ENCODE measurements at places on chromosomes 7 and 10. TPM values are rescaled to one million over a fixed set of nuclear protein-coding genes. Genes with fewer than 3 reads are reported as not detected.

DNA sequence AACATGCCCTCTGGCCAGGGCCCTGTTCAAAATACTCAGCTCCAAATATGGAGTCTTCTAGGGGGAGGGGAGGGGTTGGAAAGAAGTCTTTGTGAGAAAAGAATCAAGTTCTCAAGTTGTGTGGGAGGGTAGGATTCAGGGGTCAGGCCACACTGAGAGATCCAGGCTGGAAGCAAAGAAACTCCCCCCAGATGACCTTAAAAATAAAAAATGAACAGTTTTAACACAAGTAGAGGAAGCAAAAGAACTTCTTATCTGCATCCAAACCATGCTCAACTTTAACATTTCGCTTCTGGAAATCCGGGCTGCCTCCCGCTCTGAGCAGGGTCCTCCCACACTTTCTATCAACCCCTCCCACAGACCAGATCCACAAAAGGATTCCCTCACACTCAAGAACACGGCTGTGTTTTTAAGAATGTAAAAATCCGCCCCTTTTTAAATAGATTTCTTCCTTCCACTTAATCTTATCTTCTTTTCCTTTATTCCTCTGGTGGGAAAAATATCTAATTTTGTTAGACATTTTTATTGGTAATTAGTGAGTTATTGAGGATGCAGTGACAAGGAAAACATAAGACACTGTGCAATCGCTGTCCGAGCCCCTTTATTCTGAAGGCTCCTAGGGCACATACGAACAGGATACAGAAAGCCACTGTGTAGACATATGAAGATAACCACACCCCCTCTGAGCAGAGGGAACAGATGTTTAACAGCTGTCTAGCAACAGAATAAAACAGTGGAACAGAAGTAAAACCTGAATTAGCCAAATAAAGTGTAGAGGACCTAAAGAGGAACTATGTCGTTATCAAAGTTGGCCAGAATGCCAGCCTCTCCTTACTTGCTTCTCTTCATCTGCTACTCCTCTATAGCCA is 43.8 kb downstream of the CYTH3 start:
- peak; percentile 82 for DNase-seq

DNA sequence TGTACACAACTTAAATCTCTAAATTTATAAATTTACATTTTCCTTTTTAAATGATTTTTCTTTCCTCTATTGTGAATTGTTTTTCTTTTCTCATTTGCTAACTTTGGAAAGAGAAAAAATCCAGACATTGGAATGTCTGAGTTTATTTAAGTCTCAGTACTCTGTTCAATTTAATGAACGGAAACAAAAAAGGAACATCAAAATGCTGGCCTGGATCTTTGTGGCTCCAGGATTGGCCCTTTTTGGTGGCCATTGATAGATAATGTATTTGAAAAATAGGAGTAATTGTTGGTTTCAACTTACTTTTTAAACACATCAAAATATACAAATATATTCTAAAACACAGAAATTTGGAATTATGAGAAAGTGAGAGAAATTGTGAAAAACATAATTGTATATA is 336.0 kb downstream of the SUGCT start:
- DNase-seq: no peak

DNA sequence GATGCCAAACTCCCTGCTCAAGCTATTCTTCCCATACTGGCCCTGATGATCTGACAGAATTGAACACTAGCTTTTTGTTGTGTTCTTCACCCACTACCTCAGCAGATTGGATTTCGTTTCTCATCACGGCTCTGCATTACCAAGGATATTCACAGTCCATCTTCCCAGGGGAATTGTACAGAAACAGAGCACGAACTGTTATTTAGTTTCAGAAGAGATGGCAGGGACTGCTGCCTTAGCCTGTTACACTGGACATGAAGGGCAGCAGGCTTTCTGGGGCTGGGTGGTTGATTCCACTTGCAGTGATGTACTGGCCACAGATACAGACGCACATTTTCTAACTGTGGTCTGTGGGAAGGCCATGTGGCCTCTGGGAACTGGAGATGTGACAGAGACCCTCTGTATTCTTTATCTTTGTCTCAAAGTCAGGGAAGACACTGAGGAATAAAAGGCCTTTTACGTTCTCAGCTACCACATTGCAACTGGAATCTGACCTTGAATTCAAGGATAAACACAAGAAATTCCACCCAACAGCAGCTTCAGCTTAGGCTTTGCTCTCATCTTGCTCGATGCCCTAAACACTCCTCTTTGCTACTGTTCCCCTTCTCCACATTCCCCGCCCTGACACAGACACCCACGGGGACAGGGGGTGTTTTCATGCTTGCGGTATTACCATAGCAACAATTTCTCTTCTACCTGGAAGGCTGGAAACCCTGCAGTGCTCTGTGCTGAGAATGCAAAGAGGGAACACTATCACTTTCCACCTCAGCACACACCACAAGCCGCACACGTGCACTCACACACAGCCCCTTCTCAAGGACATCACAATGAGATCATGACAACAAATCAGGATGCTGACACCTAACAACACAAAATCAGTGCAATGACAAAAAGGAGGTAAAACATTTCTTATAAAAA is 81.7 kb downstream of the RNF216 start:
- peak; percentile 54 for DNase-seq

DNA sequence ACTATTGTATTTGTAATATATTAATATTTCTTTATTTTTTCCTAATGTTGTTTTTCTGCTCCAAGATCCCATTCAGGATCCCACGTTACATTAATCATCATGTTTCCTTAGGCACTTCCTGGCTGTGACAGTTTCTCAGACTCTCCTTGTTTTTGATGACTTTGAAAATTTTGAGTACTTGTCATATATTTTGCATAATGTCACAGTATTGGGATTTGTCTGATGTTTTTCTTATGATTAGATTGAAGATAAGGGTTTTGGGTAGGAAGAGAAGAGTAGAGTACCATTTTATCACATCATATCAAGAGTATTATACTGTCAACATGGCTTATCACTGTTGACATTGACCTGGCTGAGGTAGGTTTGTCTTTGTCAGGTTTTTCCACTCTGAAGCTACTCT is 146.3 kb upstream of the TPK1 start:
- DNase-seq: no peak

GRCh38 chr10:125264091-125264490 is 103.7 kb upstream of the CTBP2 start:
- DNase-seq: no peak

- DNase-seq: peak; percentile 15
These were observed 11.7 kb downstream of the CPEB3 start for GRCh38 chr10:92278996-92279696.

DNA sequence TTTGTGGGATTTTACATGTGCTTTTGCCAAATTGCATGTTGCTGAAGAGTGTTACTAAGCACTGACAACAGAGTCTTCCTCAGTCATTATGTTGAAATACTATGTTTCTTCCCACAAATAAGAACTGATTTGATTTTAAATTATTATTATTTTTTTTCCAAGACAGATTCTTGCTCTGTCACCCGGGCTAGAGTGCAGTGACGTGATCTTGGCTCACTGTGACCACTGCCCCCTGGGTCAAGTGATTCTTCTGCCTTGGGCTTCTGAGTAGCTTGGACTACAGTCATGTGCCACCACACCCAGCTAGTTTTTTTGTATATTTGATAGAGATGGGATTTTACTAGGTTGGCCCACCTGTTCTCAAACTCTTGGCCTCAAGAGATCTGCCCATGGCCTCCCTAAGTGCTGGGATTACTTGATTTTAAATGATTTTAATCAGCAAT is 42.3 kb downstream of the MINPP1 start:
- DNase-seq: peak; percentile 36

GRCh38 chr10:118241229-118242137 is 100.6 kb downstream of the FAM204A start:
- peak; percentile 60 for DNase-seq

- DNase-seq: no peak
These were observed 20.3 kb downstream of the CALHM2 start for GRCh38 chr10:103431902-103432301.

Gene NKX6-2
- total RNA-seq: not detected

Data from RPMI7951 (cell line).